ENCODE measurements at places on chromosomes 16 and 17.
A peak's percentile ranks its signal among the peaks of the same experiment; 100 is the strongest.

DNA sequence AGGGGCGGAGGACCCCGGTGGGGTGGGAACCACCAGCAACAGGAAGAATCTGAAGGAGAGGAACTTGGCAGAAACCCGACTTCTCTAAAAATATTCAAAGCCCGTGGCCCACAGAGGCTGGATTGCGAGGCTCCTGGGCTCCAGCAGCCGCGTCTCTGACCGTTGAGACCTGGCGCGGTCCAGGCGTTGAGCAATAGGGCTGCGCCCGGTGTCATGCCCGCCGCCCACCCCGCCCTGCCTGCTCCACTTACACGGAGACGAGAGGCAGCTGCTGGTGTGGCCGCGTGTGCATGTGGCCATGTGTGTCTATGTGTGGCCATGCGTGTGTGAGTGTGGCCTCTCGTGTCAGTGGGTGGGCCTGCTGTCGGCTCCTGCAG is 83.6 kb downstream of the IRF8 start:
- no peak for DNase-seq

DNA sequence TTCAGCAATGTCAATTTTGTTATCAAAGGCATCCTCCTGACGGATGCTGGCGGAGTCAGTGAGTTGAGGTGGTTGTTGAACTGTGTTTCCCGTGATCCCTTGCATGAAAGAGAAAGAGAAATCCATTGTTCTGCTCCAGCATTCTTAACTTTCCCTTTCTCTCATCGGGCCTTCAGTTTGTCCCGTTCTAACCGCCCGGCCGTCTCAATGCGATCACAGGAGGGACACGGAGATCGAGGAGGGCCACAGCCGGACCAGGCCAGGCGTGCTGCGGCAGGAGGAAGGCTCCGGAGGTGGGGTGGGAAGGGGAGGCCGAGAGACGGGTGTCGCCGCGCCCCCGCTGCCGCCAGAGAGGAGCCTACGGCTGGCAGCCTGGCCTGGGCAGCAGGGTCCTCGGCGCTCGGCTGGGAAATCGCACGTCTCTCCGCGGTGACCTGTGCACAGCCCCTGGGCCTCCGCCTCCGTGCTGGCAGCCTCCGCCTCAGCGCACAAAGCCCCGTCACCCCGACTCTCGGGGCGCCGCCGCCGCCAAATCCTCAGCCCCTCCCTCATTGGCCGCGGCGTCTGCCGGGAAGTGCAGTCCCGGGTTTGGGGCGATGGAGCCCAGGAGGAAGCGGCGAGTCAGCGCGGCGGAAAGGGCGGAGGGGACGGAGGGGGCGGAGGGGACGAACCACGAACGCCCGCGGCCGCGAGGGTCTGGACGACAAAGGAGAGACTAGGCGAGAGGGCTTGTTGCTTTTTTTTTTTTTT is 38.1 kb downstream of the SOST start:
- peak; percentile 55 for DNase-seq

DNA sequence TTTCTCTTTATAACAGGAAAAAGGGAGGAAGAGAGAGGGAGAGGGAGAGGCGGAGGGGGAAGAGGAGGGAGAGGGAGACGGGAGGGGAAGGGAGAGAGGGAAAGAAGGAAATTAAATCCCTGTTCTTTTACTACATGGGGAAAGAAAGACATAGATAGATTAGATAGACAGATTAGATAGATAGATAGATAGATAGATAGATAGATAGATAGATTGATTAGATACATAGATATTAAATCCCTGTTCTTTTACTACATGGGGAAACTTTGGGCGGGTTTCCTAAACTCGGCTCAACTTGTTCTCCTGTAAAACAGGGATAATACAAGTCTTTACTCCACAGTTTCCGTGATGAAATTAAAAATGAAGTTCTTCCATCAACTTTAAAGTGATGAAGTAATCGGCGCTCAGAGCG is 661 bp downstream of the RFWD3 start:
- no peak for DNase-seq

DNA sequence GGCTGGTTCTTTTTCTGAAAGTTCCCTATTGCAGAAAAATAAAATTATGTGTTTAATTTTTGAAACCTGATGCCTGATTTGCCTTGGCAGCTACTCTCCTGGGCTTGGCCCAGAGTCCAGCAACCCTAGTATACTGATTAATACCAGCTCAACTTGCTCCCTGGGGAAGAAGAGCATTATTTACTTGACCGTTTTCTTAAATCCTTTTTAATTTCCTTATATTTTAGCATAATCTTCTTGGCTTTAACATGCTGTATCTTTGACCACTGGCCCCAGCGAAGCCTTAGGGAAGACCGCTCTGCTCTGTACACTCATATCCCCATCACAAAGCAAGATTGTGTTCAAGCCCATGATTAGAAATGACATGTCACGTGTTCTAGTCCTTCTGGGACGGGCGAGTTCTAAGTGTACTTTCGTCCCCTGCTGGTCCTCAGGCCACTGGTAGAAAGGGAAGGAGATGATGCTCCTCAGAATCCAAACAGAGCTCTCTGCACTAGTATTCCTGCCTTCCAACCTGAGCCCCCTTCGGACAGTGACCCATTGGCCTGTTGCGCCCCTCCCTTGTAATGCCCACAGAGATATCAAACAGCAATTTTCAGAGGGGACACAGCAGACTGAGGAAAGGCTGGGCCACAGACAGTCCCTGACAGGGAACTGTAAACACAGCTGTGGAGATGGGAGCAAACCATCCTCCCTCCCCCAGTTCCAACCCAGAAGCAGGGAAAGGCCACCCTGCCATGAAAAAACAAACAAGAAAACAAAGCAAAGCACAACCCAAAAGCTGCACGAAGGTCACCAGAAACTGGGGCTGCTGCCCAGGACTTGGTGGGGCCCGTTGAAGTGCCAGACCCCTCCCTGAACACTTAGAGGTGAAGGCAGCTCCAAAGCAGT is 4.3 kb upstream of the EZH1 start:
- no peak for DNase-seq

DNA sequence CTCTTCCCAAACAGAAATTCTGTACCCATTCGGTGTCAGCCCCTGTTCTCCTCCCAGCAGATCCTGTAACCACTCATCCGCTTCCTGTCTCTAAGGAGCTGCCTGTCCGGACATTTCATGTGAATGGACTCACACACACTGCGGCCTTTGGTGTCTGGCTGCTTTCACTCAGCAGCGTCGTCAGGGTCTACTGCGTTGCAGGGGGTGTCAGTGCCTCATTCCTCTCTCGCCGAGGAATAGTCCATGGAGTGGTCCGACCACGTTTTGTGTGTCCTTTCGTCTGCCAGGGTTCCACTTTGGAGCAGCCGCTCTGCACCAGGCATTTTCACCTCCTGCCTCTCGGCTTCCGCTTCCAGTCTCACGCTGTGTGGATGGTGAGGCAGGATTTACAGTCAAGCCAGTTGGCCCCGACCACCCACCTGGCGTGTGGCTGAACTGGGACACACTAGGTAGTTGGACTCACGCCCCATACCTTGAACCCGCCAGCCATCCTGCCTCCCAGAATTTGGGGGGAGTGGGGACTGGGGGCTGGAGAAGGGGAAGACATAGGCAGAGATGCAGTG is 188.2 kb upstream of the CIBAR2 start:
- no peak for DNase-seq

GRCh38 chr16:53775106-53775820 is 71.3 kb downstream of the FTO start:
- DNase-seq: no peak

GRCh38 chr17:14670861-14671260 is 370.0 kb downstream of the HS3ST3B1 start:
- no peak for DNase-seq

All from left renal cortex interstitium (tissue), 4 donors.